ENCODE measurements at places on chromosomes 12 and 14.

- DNase-seq = no peak
Observed at GRCh38 chr14:61064210-61064609, 83.2 kb downstream of the SLC38A6 start.

GRCh38 chr14:75262641-75263040 is 16.0 kb upstream of the FOS start:
- DNase-seq = no peak

DNA sequence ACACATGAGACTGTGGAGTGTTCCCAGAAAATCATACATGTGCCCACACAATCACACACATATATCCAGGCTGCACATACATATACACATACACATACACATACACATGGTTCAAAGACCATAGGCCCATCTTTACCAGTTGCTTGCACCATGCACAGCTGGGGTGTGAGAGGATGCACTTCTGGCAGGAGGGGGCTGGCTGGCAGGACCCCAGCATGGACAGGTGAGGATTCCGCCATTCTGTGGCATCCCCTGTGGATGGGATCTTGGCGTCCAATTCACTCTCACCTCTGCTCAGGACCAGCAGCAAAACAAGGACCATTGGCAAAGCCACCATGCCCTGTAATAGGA is 7.0 kb downstream of the ITGB7 start:
- DNase-seq = no peak

GRCh38 chr12:28032811-28033537 is 60.4 kb upstream of the PTHLH start:
- DNase-seq = no peak

GRCh38 chr12:59723520-59723919 is 127.7 kb downstream of the SLC16A7 start:
- DNase-seq = no peak

- no peak for DNase-seq
Observed at GRCh38 chr14:85142982-85143381, 387.0 kb upstream of the FLRT2 start.

DNA sequence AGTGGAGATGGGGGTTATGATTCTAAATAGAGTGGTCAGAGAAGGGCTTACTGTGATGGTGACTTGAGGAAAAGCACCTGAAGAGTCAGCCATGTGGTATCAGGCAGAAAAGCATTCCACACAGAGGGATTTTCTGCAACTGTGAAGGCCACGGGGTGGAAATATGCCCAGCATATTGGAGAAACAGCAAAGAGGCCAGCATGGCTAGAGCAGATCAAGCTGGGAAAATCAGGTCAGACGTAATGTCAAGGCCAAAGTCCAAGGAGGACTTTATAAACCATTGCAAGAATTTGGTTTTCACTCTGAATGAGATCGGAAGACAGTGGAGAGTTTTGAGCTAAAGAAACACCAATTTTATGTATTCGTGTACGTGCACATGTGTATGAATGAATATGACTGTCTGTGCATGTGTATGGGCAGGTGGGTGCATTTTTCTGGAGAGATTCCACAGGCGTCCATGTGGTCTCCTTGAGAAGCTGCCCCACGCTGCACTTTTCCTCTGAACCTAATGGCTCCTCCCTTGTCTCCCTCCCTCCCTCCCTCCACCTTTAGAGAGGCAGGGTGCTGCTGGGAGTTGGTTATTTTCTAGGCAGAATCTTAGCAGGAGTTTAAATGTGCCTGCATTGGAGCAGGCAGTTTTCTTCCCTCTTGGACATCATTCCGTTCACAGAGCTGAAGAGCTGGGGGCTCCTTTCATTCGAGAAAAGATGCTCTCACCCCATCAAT is 97.4 kb upstream of the PPP4R3A start:
- DNase-seq = no peak

DNA sequence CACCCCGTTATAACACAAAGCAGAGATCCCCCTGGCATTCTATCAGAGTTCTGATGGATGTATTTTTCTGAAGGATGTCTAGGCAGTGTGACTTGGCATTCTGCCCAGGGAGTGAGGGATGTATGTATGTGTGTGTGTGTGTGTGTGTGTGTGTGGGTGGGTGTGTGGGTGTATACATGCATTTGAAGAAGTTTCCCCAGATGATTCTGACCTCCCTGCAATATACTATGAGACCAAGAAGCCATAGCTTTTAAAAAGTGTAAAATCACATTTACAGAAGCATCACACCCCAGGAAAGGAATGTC is 59.7 kb upstream of the NAP1L1 start:
- peak; percentile 33 for DNase-seq

DNA sequence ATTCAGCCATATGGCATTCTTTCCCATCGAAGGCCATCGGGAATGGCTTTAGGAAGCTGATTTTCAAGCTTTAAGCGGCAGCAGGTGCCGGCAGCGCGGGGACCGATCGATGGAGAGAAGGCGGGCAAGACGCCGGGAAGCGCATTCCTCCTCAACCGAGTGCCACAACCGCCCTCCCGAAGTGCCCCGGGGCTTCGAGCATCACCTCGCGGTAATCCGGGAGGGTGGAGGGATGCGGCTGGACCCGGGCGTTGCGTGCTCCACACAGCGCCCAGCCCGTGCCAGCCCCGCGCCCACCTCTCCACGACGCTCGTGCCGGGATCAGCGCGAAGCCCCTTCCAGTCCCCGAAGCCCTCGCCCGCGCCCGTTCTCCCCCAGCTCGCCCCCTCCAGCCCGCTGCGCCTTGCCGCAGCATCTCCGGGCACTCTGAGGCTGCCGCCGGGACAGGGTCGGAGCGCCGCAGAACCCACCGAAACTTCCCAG is 3.2 kb downstream of the USP44 start:
- no peak for DNase-seq

- no peak for DNase-seq
Observed at GRCh38 chr12:62519043-62519442, 52.4 kb downstream of the MON2 start.

Data from NCI-H774 (cell line).